NCI-H1930 (cell line): ENCODE measurements at places on chromosomes 11 and 22.

GRCh38 chr11:75820645-75821044, 5.6 kb downstream of the UVRAG start:
- no peak for DNase-seq

GRCh38 chr11:35162745-35163144, 23.8 kb downstream of the CD44 start:
- no peak for DNase-seq

- DNase-seq, result no peak
Observed at GRCh38 chr11:87459351-87459750, 421.6 kb downstream of the TMEM135 start.

DNA sequence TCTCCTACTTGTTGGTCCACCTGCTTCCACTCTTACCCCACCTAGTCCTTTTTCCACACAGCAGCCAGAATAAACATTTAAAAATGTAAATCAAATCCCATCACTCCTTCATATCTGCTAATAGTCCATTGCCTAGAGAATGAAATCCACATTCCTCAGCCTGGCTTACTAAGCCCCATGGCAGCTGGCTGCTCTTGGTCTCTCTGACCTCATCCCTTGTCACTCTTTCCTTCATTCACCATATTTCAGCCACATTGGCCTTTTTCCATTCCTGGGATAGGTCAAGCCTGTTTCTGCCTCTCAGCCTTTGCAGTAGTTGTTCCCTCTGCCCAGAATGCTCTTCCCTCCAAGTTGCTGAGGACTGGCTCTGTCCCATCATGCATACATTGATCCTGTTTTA, 512.8 kb downstream of the INSC start:
- DNase-seq, result no peak

GRCh38 chr11:126948563-126948962, 52.0 kb downstream of the KIRREL3 start:
- DNase-seq, result no peak

GRCh38 chr11:18455686-18456372, at the start of gene LDHAL6A:
Gene LDHAL6A (plus strand): TSS chr11:18455856. CDS start chr11:18456681, 825 bp downstream.
- DNase-seq, result no peak

DNA sequence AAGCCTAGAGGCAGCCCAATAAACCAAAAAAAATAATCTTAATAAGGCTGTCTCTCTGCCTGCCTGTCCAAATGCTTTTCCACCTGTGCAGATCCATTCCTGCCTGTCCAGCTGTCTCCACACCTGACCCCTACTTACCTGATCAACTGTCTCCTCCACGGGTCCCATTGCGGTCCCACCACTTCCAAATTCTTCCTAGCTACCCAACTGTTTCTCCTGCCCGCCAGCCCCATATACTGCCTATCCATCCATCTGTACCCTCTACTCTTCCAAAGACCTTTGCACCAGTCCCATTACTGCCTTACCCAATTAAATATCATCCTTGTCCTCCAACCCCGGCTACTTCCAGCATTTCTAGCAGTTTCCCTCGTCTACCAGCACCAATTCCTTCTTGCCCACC, 39.4 kb upstream of the ANGPTL5 start:
- DNase-seq, result no peak

DNA sequence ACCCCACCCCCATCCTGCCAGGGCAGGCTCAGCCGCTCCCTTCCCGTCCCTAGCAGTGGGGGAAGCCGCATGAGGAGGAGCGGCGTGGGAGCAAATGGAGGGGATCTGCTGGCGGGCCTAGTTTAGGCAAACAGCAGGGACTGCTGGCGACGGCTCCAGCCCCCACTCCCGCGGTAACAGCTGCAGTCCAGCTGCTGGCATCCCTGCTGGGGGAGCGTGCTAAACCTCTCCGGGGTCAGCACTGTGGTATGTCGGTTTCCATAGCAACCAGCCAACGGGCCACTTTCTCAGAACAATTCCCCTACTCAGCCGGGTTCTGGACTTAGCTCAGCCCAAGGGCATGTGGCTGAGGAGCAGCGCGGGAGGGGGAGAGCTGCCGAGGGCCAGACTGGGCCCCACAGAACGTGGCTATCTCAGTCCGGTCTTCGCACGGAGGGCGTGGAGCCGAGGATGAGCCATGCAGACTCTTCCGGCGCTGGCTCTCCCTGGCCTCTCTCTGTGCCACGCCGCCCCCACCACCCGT, 98.8 kb downstream of the PKNOX2 start:
- DNase-seq, result no peak

GRCh38 chr11:47000033-47000432, 63.5 kb downstream of the CSTPP1 start:
- no peak for DNase-seq

DNA sequence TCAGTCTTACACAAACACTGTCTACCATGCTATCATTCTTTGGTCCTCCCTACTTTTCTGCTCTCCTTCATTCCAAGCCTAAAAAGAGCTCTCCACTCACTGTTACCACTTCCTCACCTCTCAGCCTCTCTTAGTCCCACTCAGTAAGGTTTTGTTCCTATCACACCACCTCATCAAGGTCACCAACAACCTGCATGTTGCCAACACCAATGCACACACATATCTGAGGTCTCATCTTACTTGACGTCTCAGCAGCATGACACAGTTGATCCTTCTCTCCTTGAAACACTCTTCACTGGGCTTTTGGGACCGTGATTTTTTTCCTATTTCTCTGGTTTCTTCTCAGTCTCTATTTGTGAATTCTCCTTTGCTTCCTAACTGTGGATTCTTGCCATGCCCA, 8.1 kb downstream of the PISD start:
- DNase-seq, result no peak

DNA sequence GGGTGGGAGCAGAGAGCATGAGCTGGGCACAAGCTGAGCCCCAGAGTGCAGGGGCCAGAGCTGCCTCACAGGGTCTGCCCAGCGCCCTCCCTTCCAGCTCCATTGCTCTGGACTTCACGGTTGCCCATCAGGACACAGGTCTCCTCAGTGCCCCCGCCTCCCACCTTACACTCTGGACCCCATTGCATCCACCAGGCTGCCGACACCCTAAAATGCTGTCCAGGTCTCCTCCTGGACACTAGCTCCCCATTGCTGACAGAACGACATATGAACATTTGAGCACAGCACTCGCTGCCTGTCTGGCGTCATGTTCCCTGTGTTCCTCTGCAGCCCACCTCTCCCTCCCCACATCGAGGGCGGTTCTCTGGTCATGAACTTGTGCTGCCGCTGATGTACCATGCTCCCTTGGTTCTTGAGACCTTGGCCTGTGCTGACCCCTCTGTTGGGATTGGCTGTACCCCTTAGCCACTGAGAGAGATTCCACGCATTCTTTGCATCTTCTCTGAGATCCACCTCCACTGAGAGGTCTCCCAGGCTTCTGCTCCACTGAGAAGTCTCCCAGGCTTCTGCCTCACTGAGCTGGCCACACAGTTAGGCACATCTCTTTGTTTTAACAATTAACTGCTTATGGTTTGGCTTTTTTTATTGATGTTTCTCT, 34.2 kb upstream of the NECTIN1 start:
- DNase-seq, result no peak
